ENCODE measurements at places on chromosomes 4 and X.

DNA sequence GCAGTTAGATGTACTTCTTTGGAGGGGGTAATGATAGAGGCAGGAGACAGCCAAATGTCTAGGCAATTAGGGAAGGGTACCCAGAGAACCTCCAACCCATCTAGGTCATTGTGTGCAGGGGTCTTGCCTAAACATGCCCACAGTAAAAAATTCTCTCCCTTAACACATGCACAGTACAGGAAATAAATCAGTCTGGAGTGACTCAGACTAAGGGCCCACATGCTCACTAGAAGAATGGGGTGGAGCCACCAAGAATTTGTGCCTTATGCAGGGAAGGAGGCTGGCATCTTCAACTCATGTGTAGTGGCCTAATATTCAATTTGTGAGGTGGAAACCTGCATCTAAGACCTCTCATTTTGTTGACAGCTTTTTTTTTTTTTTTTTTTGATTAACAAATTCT, 945.3 kb upstream of the GRIA3 start:
- no peak for DNase-seq

DNA sequence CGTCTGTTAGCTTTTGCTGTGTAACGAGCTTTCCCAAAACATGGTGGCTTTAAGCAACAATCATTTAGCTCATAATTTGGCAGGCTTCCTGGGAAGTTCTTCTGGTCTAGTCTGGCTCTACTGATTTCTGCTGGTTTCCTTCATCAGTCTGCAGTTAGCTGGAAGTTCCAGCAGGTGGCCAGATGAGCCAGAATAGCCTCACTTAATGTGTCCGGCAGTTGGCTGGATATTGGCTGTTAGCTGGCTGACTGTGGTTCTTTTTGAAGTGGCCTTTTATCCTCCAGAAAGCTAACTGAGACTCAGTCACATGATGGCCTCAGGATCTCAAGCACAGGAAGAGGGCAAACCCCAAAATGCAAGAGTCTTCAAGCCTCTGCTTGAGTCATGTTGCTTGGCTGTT, 34.9 kb downstream of the FTHL17 start:
- DNase-seq = no peak

- DNase-seq = no peak
These were observed 6.7 kb downstream of the LAMP2 start for GRCh38 chrX:120462370-120462769.

DNA sequence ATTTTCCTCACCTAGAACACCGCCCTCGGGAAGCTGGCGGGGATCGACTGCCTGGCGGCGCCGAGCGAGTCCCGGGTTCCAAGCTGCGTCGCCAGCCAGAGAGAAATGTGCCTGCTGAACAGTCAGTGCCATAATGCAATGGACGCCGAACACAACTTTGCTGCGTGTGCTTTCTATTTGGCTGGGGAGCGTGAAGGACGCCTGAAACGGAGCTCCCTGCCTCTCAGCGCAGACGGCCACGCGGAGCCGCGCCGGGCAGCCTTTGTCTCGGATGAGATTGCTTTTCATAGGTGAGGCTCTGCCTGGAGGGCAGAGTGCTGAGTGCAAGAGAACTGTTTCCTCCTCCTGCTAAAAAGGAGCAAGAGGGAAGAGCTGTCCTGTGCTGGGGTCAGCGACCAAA, 107.7 kb upstream of the BCOR start:
- DNase-seq = no peak

- no peak for DNase-seq
These were observed 1.6 kb upstream of the USP11 start for GRCh38 chrX:47231167-47231566.

- DNase-seq = no peak
These were observed 58.4 kb downstream of the SEPSECS start for GRCh38 chr4:25101836-25102235.

DNA sequence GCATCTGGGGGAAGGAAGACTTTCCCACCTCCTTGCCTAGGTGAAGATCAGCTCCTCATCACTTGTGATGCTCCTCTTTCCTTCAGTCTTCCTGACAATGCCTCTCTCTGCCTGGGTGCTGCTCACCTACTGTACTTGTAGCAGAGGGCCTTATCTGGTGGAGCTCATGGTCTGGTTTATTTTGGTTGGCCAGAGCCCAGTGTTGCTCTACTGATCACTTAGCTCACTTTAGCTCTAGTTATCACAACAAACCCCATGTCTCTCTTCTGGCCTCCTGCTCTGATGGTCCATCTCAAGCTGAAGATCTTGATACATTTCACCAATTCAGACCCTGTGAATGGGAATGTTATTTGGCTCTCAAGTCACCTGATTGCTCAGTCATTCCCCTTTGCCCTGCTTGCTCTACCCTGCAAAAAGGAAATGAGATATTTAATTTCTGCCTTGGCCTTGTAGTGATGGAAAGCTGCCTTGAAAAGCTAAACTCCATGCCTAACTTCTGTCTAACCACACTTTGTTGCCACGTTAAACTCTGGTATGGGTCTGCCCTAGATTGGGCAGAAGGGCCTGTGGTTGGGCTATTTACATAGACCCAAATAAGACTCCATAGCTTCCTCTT, 30.3 kb upstream of the ADH1C start:
- DNase-seq = no peak

DNA sequence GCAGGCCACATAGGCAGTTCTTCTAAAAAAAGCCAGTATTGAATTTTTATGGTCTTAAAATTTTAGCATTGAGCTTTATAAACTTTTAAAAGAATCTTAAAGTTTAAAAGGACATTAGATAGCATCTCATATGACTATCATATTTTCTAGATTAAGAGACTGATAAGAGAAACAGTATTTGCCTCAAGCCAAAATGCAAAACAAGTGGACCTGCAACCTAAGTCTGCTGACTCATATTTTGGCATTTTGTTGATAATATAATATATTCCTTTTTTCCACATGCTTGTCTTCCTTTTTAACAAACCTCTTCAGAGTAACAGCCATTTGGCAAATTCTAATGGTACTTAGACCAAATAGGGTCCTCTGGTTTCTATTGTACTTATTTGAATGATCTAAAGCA, 328.5 kb upstream of the GALNTL6 start:
- no peak for DNase-seq

GRCh38 chrX:54928876-54929275, 8.3 kb downstream of the TRO start:
- no peak for DNase-seq

GRCh38 chr4:182369211-182369610, 126.0 kb downstream of the TENM3 start:
- no peak for DNase-seq

GRCh38 chr4:52576326-52576725, 82.8 kb downstream of the USP46 start:
- no peak for DNase-seq

DNA sequence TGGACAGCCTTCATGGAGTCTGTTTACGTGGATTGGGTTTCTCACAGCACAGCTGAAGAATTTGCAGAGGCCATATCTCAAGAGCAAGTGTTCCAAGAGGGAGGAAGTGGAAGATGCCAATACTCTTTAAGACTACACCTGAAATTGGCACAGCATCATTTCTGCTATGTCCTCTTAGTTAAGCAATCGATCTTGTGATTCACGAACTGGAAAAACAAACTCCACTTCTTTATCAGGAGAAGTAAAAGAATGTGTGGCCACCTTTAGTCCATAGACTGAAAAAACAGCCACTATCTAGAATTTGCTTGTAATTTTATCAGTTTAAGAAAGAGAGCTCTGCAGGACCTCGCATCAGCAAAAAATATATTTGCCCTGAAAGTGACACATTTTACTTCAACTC, 473.1 kb upstream of the ATOH1 start:
- no peak for DNase-seq

- DNase-seq = no peak
These were observed 98.0 kb downstream of the SLC2A9 start for GRCh38 chr4:9923195-9923812.

- no peak for DNase-seq
These were observed 15.9 kb downstream of the CTAG1A start for GRCh38 chrX:154600759-154601374.

DNA sequence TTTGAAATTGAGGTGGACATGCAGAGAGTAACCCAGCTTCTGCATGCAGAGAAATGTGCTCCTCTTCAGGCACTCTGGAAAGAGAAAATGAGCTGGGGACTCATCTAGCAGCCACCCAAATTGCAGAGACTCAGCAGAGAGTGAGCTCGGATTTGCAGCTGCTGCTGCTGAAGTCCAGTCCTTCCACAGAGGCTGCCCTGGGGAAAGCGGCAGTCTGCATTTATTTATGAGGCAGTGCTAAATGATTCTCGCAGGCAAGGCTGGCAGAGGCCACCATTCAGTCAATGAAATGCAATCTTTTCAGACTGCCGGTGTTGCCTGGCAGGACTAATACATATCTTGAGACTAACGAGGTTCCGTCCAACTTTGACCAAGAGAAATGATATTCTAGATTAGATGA, 404.8 kb downstream of the NLGN4X start:
- no peak for DNase-seq

GRCh38 chrX:154403192-154403591, 5.0 kb downstream of the RPL10 start:
- no peak for DNase-seq

Data from activated CD4-positive, alpha-beta T cell treated with anti-CD3 and anti-CD28 coated beads, Interleukin-2, amount 10 ng/mL, durations not matched to agents 7 days and 5 days (primary cell).